ENCODE measurements at places on chromosomes 11 and 22.

- DNase-seq = no peak
Observed at GRCh38 chr11:63614136-63614671, at the start of gene PLAAT3. PLAAT3 (minus strand) TSS chr11:63614433; CDS start chr11:63614014, 419 bp downstream.

DNA sequence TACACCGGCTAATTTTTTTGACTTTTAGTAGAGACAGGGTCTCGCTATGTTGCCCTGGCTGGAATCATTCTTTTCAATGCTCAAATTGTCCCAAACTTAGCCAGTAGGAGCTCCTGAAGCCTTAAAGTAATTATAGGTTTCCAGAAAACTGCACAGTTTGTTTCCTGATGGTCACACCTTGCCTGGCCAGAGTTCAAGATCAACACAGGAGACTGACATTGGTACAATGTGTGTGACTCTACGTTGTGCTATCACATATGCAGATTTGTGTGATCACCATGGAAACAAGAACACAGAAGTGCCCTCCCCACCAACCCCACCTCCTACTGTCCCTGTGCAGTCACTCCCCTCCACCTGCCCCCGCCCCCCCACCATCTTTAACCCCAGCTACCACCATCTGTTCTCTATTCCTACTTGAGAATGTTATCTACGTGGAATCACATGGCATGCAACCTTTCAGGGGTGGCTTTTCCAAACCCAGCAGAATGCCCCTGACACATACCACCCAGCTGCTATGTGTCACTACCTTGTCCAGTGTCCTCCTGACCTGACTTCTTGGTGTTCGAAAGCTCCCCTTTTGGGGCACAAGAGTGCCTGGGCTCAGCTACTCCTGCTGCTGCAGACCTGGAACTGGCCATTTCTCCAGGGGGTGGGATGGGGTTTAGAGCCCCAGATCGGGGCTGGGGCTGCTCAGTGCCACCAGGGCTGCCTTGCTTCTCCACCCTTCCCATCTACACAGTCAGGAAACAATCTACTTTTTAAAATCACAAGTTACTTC lies 6.1 kb upstream of the NAP1L4 start:
- no peak for DNase-seq

- no peak for DNase-seq
Observed at GRCh38 chr11:110565357-110566336, 135.9 kb downstream of the FDX1 start.

GRCh38 chr22:50702261-50702671 lies 29.6 kb downstream of the SHANK3 start:
- DNase-seq = no peak

GRCh38 chr22:38413085-38414008 lies 41.7 kb downstream of the KCNJ4 start:
- DNase-seq = no peak

- DNase-seq = no peak
Observed at GRCh38 chr11:61873588-61874376, 17.6 kb downstream of the FADS3 start.

DNA sequence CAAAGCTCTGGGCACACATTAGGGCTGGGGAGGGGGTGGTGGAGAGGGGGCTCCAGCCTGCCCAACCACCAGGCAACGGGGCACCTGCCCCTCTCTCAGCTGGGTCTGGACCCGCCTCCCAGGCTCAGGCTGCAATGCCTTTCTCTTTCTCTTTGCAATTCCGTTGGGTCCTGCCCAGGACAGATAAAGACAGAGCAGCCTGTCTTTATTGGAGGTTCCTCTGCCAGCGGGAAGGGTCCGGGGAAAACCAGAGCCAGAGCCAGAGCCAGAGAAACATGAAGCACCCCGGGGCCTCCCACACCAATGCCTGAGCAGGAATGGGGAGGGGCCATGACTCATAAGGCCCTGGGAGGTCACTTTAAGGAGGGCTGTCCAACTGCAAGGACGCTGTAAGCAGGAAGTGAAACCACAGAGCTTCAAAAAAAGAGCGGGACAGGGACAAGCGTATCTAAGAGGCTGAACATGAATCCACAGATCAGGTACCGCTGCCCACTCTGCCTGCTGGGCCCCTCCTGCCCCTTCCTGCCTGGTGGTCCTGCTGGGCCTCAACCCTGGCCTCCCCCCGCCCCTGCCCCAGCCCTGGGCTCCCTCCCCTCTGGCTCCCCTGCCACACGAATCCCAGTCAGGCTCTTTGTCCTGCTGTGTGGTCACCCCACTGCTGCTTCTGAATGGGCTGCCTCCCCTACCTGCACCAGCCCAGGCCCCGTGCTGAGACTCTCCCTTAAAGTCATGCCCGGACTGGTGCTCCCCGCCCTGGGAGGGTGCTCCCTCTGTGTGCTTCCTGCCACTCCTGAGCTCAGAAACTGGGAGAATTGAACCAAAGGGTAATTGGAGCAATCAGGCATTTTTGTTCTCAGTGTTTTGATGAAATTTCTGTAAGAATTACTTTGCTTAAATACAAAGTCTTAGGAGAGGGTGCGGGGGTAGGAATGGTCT lies at the start of gene APOBEC3B:
Gene APOBEC3B (plus strand): TSS at position 356 of the 936 bp plus-strand sequence. CDS start 107 bp downstream, at position 463.
- DNase-seq = peak; percentile 81

DNA sequence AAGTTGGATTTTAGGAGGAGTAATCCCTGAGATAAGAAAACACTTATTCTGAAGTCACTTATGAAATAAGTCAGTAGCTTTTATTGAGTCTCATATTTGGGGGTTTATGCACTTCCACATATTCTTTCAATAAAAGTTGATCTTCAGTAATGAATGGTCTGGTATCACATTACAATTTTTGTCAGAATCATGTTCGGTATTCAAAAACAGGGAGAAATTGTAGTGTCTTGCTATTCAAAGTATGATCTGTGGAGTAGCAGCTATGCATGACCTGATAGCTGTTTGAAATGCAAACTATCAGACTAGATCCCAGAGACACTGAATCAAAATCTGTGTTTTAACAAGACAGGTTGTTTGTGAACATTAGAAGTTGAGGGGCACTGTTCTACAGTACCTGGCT lies 857.6 kb downstream of the METTL15 start:
- DNase-seq = no peak

GRCh38 chr11:35980686-35981390 lies 37.0 kb downstream of the LDLRAD3 start:
- DNase-seq = no peak

DNA sequence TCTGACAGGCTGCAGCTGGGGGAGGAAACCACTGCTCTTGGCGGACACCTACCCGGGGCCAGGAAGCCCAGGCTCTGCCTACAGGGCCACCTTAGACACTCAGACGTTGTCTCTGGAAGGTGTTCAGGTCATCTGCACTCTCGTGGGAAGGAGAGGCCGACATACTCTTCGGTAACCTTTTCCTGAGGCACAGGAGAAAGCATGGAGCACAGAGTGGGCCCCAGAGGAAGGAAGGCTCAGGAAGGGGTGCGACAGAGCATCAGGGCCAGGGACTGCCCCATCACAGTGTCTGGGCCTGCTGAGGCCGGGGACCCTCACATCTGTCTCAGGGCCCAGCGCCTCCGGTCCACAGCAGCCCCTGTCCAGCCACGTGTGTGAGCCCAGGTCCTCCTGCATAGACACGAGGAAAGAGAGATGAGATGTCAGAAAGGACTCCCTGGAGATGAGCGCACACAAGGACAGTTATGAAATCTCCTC lies 18.2 kb upstream of the TUB start:
- DNase-seq = no peak

DNA sequence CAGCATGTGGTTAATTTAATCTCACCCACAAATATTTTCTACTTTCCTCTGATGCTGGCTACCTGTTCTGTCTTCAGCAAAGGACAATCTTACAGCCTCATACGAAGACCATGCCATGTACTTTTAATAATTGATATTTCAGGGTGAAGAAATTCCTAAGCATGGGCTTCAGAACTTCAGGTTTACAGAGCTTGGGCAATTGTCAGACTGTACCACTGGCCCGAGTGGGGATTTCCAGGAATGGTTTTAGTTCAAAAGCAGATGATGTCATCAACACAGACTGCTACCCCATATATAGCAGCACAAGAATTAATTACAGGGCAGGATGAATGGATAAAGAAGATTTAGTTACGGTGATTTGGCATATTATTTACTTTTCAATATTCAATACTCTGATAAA lies 171.8 kb downstream of the ETS1 start:
- no peak for DNase-seq

DNA sequence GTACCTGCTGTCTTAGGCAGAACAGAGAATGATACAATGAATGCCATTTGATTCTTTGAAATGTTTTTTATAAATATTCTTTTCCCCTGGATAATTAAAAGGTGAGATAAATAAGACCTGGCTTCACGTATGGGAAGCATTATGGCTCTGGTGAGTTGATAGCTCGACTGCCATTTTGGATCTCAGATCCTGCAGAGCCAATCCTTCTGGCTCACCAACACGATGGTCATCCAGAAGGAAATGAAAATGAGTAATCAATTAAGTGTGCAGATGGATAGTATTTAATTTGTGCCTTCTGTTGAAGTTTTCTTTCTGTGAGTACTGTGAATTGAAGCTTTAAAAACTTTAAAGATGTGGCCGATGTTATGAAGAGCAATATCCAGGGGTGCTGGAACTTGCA lies 2.7 kb downstream of the TNRC6B start:
- no peak for DNase-seq

DNA sequence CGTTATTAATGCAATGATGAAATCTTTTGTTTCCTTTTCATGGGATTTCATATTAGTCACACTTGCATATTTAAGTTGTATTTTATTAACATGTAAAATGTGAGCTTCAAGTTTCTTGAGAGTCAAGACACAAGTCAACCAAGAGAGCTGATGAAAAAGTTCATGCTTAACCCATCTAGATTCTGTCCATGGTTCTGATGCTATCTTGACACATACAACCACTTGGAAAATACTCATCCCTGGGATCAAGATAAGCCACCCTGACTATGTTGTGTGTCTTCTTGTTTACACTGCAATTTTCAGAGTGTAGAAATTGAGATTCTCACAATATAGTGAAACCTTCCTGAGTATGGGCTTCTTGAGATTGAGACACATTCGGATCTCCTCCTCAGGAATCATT lies 664 bp upstream of the OR10A4 start:
- DNase-seq = no peak

DNA sequence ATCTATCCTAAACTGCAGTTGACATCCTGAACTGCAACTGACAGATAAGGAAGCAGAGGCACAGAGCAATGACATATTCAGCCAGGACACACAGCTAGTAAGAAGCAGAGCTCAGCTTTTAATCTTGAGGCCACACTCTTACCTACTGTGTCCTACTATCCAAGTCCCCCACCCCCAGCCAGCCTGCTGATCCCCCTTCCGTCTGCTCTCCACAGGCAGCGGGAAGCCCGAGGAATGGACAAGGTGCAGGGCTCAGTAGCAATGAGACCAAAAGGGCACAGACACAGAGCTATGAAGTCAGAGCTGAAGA lies 4.3 kb downstream of the POLR3H start:
- DNase-seq = no peak

DNA sequence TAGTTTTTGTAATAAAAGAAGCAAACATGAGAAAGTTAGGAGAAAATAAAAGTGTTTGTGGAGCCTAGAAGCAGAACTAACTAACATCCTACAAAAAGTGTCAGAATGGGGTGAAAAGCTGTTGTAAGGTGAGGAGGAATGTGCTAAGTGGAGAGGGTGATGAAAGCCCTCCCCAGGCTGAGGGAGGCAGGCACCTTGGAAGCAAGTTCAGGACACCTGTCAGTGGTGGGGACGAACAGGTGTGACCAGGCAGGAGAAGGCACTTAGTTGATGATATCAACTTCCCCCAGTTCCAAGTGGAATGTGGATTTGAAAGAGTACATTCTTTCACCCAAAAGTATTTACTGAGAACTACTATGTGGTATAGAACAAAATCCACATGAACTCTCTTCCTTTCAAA lies 18.7 kb upstream of the BMAL1 start:
- no peak for DNase-seq

DNA sequence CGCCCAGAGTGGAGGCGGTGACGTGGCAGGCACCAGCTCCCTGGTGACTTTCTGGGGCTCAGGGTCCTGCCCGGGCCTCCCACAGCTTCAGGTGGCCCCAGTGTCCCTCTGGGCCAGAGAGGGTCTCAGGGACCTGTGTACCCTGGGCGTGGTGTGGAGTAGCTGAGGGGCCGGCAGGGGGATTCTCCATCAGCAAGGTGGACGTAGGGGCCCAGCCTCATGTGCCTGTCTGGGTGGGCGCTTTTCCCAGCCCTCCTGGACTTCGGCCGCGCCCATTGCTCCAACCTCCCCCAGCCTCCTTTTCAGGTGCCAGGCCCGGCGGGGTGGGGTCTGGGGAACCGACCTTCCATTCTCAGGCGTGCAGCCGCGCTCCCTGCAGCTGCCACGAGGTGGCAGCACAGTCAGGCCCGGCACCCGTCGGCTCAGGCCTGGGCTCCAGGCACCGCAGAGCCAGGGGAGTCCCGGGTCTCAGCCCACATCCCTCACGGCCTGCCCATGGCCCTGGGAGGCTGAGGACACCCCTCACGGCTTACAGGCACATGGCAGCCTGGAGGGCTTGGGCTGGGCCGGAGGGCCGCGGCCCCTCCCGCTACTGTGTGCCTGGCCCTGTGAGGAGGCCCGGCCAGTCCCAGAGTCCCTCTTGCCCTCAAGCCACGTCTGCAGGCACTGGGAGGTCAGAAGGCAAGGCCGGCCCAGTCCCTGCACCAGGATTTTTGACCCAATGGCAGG lies 19.9 kb upstream of the MUC5B start:
- no peak for DNase-seq

DNA sequence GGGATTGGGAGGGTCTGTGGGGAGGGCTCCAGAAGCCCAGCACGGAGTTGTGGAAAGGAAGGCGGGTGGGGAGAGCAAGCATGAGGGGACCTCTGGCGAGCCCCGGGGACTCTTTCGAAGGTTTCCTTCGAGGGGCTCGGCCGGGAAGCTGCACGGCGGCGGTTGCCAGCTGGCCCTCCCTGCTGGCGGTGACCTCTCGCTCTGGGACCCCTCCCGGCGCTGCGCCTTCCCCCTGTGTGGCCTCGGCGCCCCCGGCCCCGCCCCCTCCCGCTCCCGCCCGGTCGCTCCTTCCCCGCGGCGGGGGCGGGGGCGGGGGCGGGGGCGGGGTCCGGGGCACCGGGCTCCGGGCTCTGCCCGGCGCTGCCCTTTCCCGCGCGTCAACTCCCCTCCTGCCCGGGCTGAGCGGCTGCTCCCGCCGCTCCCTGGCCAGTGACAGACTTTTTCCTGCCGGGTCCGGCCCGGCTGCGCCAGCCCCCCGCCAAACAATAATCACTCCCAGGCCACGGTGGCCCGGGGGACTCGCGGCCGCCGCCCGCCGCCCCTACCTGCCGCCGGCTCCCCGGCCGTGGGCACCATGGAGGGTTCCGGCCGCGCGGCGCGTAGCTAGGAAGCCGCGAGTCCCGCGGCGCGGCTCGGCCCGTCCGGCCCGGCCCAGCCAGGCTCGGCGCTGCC lies 941 bp downstream of the CLCF1 start:
- no peak for DNase-seq

- DNase-seq = no peak
Observed at GRCh38 chr11:112884012-112884767, 77.0 kb upstream of the NCAM1 start.

- DNase-seq = no peak
Observed at GRCh38 chr11:128174465-128175291, 412.7 kb downstream of the ETS1 start.

- no peak for DNase-seq
Observed at GRCh38 chr11:32244453-32244852, 153.6 kb downstream of the RCN1 start.

GRCh38 chr11:6736495-6737121 lies 35.2 kb downstream of the OR2AG2 start:
- no peak for DNase-seq
